ENCODE measurements at places on chromosomes 7 and 10.

- peak; percentile 67 for DNase-seq
Measured at GRCh38 chr10:63866075-63866746, 345.0 kb downstream of the REEP3 start.

DNA sequence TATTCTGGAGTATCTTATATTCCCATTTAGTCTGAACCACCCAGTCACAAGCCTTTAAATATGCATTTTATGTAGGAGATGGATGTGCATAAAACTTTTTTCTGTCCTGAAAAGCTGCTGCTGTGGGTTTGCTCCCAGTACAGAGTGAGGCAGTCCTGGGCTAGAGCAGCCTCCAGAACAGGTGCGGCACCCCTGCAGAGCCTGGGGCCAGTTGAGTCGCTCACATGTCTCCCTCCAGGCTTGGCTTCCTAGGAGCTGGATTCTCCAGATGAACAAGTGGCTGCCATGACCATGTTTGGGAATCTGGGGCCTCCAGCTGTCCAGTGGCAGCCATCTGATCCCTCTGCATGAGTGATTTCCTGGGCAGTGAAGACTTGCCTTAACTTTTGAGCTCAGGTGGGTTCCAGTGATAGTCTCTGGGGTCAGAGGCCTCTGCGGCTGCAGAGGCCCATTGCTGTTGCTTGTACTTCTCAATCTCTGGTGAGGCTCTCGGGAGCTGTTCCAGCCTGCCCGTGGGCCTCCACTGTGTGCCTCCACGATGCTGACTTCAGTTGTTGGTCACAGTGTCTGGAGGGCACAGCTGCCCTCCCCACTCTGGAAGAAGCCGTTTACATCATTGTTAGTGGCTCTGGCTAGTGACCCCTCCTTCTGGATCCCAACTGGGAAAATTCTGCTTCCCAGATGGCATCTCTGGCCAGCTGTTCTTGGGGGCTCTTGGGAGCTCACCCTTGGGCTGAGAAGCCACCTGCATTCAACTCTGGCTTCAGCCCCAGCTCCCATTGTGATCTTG, 120.4 kb downstream of the EMX2 start:
- DNase-seq: no peak

DNA sequence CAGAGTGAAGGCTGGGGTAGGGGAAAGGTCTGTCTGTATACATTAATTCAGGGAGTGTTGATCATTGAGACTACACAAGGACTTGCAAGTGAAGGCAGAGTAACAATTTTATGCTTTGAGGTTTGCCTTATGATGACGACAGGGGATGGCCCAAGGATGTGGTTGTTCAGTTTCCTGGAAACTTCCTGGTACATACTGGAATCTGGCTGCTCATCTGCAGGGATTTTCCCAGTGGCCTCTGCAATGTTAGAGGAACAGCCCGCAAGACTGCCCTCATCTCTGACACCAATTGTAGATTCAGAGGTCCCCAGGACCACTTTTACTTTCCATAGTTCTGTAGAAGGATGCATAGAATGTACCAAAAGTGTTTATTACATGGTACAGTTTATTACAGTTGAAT, 189.6 kb downstream of the TMEM178B start:
- no peak for DNase-seq

DNA sequence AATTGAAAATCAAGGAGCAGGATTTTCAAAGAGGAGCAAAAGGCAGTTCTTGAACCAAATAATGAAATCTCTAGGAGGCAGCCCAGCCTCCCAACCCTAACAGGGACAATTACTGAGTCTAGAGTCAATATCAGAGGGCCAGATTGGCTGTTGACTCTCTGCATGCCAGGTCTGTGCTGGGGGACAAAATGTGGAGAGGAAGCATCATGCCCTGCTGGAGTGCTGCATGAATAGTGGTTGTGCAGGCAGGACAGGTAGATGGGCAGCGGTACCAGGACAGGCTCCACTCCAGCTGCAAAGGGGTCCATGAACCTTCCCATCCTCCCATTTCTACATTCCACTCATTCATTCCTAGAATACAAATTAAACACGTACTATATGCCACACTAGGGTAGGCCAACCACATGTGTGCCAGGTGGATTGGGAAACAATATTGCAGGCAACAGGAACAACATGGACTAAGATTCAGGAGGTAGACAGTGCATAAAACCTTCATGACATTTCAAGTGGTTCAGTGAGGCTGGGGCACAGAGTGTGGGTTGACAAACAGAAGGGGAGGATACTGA, 30.4 kb upstream of the MAT1A start:
- no peak for DNase-seq

- no peak for DNase-seq
Measured at GRCh38 chr10:47245731-47246350, 54.2 kb upstream of the GDF10 start.

- no peak for DNase-seq
Measured at GRCh38 chr7:10315881-10316280, 657.8 kb upstream of the PHF14 start.

DNA sequence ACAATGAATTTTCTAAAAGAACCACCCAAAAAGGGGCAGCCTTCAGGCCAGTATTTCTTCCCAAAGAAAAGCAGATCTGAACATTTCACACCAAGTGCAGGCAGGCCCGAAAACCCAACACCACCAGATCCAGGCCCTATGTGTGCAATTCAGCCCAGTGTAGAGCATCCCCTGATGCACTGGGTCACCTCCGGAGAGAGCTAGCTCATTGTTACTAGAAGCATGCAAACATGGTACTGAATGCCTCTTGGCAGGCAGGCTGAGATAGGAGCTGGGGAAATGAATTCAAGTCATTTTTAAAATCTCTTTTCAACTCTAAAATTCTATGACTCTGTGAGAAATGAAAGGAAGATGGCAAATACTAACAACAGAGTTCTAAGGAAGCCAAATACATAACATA, 174.8 kb downstream of the ELMO1 start:
- DNase-seq: no peak
